SHP77 treated with DMSO at 0.1 percent for 48 hours (cell line): ENCODE measurements at places on chromosomes 6 and 20.

DNA sequence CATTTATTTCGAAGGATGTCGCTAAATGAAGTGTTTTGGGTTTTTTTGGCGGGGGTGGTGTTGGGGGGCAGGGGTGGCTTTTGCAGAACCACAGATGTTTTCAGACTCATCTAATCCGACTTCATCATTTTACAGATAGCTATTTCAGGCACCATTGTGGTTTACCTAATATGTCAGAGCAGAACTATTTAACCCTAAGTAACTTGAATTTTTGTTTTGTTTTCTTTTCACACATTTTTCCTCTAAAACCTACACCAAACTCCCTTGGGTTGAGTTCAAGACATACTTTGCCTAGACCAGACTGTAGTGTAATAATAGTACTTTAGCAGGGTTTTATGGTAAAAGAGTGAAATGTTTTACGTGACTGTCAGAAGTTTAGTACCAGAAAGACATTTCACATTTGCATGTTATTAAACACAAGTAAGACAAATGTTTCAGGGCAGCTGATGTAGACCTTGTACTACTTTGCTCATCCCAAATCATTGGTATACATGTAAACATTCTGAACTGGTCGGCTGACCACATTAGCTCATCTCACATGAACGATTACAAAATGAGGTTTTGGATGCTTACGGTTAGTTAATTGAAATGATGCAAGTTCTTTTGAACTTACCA, 37.7 kb downstream of the MAP3K4 start:
- DNase-seq, result no peak

DNA sequence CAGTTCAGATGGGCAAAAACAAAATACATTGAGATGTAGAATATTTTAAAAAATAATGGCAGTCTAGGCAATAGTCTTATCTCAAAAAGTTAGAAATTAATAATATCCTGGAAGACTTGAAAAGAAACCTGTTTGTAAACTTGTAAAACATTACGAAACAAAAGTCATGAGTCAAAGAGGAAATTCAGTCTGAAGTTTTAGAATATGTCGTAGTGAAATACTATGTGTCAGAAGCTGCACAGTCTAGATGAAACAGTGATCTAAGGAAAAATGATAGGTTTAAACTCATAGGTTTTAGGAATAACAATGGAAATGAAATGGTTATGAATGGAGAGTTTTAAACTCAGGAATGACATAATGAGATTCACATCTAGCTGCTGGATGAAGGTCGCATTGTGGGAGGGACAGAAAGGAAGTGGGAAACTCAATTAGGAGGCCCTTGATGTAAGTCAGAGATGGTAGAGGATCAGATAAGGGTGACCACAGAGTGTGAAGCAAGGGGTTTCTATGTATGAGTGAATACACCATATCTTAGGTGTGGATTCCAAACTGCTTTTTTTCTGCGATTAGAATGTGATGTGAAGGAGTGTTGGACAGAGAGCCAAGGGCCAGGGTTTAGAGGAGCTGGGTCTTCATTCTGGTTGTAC, 2.8 kb downstream of the SNRPB2 start:
- no peak for DNase-seq

DNA sequence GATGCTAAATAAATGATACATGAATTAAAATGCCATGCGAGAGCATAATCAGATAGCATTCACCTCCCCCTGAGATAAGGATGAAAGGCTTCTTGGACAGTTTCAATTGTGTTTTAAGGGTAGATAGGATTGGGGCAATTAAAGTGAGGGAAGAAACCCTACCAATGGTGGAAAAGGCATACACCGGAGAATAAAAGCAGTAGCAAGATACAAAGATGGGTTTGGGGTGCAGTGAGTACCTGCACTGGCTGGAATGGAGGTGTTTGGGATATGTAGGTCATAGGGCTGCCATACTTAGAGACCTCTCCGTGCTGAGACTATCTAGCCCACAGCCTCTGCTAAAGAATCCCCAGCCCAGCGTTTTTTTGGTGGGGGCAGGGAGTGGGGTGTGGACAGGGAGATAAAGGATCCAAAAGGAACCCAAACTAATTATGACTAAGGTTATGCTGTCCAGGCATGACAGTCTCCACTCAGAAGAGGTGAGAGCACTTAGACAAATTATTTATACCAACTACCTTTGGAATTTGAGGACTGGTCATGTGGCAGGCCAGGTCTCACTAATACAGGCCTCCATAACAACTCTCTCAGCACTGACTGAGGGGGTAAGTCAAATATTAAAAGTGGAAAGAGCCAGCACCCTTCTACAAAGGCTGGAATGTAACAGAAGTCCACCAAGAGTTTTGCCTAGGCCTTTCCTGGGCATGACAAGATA, 280.8 kb downstream of the ADGB start:
- DNase-seq, result no peak

- no peak for DNase-seq
Observed at GRCh38 chr20:44415833-44416715, 59.6 kb upstream of the TTPAL start.

DNA sequence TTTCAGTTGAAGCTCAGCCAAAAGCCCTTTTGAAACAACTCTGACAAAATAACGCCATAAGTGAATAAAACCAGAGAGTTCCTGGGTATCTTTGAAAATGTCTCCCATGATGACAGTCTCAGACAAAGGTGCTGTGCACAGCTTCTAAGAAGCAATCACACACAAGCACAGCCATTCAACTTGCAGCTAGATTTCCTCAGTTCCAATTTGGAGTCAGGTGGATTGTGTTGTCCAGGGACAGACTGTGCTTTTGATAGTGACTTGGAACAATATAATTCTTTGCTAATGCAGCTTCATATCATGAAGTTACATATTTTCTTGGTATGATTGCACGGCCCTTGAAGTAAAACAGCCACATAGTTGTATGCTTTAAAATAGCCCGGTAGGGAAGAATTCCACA, 105.6 kb downstream of the FARS2 start:
- no peak for DNase-seq

DNA sequence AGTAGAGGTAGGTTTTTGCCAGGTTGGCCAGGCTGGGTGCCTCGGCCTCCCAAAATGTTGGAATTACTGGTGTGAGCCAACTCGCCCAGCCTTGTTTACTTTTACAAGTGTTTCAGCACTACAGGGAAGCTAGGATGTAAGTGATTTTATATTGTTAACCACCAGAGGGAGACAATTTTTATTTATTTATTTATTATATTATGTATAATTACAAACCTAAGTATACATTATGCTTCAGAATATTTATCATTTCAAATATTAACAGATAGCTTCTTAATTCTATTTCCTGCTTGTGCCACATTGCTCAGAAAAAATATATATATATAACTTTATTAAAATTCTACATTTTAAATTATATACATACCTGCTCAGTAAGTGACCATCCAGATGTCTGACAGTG, 9.8 kb downstream of the MMUT start:
- DNase-seq, result no peak

GRCh38 chr6:70819646-70820045, 137.2 kb downstream of the B3GAT2 start:
- no peak for DNase-seq

DNA sequence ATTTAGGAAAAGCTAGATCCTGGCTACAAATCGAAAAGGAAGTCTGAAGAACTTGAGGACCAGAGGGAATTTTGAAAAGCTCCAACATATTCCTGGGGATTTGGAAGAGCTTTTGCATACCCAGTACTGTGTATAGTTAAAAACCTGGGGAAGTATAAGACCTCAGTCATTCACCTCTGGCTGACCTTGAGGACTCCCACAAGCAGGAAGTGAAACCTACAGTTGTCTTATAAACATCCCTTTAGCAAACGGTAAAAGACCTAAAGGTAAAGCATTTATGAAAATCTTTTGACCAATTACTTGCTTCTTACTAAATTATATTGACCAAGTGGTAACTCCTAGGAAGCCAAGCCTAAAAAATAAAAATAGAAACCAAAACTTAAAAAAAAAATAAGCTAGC, 175.0 kb downstream of the HAO1 start:
- no peak for DNase-seq

GRCh38 chr6:144583614-144583954, 298.4 kb downstream of the UTRN start:
- DNase-seq, result no peak

GRCh38 chr20:3653921-3654320, 9.3 kb downstream of the GFRA4 start:
- DNase-seq, result no peak

GRCh38 chr6:36691011-36691410, 6.6 kb upstream of the RAB44 start:
- DNase-seq, result no peak

DNA sequence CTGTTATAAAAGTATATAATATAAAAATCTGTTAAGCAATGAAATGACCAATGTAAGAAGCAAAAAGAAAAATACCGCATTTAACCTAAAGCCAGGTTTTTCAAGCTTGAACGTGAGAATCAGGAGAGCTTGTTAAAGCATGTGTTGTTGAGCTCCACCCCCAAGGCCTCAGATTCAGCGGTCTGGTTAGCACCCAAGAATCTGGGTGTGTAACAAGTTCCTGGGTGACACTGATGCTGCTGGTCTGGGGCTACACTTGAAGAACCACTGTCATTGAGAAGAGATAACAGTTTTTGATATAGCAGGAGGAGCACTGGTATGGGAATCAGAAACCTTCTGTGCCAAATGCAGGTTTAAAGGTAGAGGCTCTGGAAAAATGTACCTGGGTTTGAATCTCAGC, 154.0 kb downstream of the ID4 start:
- DNase-seq, result no peak

DNA sequence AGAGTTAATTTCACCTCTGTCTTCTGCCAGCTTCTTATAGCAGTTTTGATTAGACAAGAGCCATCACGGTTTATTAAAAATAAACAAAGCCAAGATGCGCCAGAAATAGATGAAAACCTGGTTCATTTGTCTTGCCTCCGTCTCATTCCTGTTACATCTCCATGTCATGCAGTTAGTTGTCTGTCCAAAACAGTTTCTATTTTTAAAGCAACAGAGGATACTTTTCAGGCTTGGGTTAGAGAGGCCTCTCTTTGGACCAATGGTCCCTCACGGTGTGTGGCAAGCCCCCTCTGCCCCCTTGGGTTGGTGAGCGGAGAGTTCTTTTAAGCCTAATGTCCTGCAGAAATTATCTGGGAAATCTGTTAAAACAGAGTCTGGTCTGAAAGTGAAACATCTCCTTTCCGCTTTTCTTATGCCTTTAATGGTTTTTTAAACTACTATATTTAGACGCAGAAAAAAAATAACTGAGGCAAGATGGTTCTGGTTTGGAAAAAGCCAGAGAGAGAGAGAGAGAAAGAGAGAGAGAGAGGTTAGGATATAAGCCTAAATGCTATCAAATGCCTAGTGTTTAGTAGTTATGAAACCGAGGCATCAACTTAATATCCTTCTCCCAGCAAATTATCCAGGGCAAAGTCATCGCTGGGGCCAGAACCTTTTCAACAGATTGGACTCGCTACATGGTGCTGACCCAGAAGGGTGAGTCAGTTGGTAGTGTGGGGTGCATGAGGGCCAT, 64.5 kb downstream of the ZDHHC14 start:
- no peak for DNase-seq

DNA sequence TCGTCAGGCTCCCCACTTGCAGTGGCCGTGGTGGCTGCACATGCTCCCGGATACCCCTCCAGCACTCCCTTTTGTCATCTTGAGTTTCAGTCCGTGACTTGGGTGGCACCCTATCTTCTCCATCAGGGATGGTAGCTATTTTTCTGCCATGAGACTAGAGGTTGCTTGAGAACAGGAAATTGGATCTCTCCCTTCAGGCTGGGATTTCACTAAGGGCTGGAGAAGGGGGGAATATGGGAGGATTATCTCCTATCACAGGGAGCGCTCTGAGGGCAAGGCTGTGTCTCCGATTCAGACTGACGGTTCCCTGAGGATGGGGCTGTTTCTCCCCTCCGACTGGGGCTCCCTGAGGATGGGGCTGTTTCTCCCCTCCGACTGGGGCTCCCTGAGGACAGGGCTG, 123.1 kb downstream of the MRPL14 start:
- no peak for DNase-seq

- peak; percentile 41 for DNase-seq
Observed at GRCh38 chr6:43809417-43810305, 39.6 kb downstream of the VEGFA start.

DNA sequence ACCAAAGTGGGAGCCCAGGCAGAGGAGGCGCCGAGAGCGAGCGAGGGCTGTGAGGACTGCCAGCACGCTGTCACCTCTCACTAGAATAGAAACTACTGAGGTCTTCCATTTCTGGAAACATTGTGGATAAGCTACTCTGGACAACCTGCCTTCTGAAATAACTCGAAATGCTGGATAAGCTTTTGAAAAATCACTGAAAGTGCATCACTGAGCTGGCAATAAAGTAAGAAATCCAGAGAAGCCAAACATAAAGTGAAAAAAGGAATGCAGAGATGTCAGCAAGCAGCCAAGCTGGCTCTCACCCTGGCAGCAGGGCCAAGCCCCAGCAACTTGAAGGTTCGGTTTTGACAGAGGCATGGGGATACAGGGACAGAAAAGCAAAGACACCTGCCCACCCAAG, 59.2 kb upstream of the MYLIP start:
- DNase-seq, result no peak

GRCh38 chr6:126444659-126445273, 104.9 kb downstream of the CENPW start:
- no peak for DNase-seq

- DNase-seq, result no peak
Observed at GRCh38 chr6:51414361-51414760, 595.7 kb downstream of the TFAP2B start.

DNA sequence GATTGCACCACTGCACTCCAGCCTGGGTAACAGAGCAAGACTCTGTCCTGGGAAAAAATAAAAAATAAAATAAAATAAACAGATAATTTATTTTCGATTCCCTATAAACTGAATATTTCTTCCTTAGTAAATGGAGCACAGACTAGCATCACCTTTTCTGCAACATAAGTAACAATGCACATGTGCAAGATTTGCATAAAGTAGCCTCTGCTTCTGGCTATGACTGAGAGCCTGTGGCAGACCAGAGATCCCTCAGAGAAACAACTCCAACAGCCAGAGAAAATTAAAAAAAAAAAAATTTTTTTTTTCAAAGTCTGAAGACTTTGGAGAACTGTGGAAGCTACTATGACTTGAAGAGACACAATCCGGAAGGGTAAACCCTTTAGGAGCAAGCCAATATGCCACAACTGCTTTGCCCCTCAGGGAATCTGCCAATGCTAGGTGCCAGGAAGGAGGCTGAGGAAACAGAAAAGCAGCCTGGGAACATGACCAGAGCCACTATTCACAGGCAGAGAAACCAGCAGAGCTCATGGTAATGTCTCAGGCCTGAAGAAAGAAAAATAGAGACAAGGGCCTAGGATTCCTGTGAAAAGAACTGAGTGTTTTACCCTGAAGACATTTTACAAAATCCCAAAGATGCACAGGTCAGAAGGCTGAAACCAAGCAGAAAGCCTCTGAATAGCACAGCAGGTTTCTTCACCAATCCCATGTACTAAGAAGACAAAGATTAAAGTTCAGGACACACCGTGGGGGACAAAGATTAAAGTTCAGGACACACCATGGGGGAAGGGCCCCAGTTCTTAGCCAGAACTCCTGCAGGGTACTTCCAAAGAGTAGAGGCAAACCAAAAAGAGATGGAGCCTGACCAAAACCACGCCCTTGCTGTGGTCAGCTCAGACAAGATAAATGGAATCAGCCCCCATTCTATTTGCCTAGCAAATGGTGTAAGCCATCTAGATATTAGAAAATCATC, 25.8 kb downstream of the B4GALT5 start:
- no peak for DNase-seq
